ENCODE measurements at places on chromosomes 5 and 9. TPM values are rescaled to one million over a fixed set of nuclear protein-coding genes. Genes with fewer than 3 reads are reported as not detected.

The FRMPD1 gene
- not detected for total RNA-seq

The INSL4 gene
- not detected for total RNA-seq

The TLX3 gene
- total RNA-seq, result not detected

The CDKN2B gene
- not detected for total RNA-seq

The FAF2 gene
- total RNA-seq, result 97.2 TPM

The PCDHGA5 gene
- 0.25 TPM for total RNA-seq

The LCN15 gene
- total RNA-seq, result not detected

The PCDHA12 gene
- total RNA-seq, result 6.1 TPM

The GRXCR2 gene
- not detected for total RNA-seq

The FOXD4L4 gene
- total RNA-seq, result 1.2 TPM

The ST8SIA4 gene
- total RNA-seq, result 0.54 TPM

The SLC23A1 gene
- total RNA-seq, result not detected

The IFNB1 gene
- total RNA-seq, result not detected

The ADGRV1 gene
- total RNA-seq, result not detected

The CDX1 gene
- total RNA-seq, result not detected
